Amniotic stem cell (primary cell): ENCODE measurements at places on chromosomes 2 and 18.
A peak's percentile ranks its signal among the peaks of the same experiment; 100 is the strongest.

DNA sequence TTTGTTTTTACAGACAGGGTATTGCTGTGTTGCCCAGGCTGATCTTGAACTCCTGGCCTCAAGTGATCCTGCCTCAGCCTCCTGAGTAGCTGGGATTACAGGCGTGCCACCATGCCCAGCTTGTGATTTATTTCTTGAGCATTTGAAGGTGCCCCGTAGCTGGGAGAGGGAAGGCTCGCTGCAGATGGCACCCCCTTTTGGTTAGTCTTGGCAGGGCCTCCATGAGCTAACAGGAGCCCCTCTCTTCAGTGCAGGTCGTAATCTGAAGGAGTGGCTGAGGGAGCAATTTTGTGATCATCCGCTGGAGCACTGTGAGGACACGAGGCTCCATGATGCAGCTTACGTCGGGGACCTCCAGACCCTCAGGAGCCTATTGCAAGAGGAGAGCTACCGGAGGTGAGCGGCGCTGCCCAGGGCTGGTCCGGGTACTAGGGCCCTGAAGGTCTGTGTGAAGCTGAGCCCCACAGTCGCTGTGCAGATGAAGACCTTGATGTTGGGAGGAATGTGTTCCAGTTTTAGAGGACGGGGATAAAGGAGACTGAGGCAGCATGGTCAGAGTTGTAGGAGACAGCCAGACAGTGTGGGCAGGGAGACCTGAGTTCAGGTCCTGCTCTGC lies 6.7 kb downstream of the ASB1 start:
- DNase-seq = no peak

DNA sequence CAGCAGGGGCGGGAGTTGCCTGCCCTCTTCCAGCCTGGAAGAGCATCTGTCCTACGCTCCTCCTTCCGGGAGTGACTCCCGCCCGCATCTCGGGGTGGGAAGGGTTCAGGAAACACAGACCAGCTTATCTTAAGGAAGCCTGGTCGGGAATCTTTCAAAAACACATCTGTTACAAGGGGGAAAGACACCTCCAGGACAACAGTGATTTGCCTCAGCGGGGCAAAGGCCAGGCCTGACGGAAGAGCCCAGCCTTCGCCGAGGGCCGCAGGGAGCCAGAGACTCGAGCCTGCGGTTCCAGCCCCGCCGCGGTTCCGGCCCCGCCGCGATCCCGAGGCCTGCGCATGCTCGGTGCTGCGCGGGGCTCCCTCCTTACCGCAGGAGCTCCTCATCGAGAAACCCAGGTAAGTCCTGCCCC lies 38.1 kb upstream of the TGIF1 start:
- no peak for DNase-seq

- DNase-seq = no peak
These were observed 200.9 kb downstream of the PIEZO2 start for GRCh38 chr18:10948421-10948820.

DNA sequence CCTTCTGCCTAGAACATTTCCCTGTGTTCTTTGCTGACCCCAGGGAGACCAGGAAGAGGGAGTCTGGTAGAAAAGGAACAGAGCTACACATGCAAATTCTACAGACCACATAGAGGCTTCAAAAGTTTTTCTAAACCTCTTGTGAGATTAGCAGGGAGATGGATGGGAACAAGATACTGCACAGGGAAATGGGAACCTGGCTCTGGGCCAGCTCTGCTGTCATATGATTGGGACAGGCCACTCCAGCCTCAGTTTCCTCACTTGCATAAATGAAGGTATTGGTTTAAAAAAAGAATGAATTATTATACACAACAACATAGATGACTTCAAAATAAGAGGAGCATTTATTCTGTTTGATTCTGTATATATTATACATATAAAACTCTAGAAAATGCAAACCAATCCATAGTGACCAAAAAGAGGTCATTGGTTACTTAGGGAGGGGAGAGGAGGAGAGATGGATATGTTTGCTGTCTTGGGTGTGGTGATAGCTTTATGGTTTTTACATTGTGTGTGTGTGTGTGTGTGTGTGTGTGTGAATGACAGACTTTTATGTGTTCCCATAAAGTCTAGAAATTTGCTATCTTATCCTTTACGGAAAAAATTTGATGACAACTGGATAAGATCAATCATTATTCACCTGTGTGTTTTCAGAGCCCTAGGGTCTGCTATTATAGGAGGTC lies 115.5 kb downstream of the MGAT5 start:
- no peak for DNase-seq

DNA sequence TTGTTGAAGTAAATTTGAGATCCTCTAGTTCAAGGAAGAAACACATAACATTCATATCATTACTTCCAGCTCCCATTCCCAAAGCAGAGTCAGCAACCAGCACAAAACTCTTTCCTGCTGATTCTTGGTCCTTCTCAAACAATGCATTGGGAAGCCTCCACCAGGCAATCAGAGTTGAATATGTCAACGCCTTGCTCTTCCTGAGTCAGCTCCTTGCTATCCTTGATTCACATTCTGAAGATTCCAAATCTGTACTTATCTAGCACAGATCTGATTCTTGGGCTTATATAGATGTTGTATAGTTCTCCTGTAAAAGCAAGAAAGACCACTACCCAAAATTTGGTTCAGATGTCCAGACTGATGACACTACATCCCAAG lies 29.6 kb downstream of the CFAP210 start:
- DNase-seq = no peak

DNA sequence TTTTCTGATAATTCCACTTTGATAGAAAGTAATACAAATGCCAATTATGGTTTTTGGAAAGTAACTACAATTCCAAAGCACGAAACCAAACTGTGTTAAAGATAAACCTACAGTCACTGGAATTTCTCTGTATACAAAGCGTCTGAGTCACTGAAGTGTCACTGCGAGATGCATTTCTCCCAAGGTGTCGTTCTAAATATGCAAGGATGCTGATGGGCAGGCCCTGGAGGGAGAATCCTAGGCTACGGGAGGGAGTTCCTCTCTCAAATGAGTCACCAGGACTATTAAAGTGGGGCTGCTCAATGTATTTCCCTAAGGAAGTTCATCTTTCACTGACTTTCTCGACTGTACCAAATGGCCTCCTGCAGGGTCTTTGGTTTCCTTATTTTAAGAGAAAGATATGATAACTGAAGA lies 163.8 kb upstream of the STK17B start:
- DNase-seq = peak; percentile 50

DNA sequence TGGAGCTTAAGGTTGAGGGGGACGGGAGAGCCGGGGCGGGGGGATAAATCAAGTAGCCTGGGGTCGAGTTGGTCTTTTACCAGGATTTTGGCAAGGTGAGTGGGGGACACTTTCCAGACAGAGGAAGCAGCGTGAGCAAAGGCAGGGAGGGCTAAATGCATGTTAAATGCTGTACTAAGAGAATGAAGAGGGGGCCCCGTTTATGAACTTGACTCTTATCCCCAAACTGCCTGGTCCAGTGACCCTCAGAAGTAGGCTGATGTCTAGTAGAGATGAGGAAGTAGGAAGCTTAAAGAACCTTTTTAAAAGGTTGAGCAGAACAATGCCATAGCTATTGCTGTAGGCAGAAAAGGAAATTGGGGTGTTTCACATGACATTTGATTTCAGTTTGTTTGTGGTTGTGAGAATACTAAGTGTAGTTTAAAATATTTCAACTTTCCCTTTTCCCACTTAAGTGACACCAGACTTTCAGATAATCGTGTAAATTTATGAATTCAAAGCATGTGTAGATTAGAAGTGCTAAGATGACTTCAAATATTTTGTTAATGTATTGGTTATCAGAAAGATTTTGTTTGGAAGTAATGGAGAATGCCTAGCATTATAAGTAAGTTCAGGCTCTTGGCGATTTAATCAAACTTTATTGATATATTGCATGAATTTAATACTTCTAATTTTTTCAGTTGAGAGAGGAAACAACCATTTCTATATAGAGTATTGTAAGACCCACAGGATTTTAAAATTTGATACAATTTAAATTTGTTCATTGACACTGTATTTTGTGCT lies 1.8 kb downstream of the REL start:
- DNase-seq = no peak

GRCh38 chr2:3253913-3254441 lies 123.6 kb downstream of the EIPR1 start:
- DNase-seq = no peak

GRCh38 chr2:31429759-31430438 lies 15.4 kb upstream of the XDH start:
- no peak for DNase-seq

DNA sequence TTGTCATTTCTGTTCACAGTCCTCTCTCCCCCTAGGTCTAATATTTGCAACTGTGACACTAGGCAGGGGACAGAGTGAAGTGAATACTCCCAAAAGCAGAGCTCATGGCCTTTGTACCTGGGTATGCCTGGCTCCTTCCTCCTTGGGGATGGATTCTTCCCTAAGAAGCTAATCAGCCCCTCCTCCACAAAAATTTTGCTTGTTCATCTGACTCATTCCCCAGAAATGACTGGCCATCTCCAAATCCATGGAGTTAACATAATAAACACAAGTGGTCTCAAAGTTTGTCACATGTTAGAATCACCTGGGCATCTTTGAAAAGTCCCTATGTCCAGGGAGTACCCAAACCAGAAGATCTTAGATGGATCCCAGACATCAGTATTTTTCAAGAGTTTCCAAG lies 65.3 kb downstream of the SUCLG1 start:
- DNase-seq = no peak

- no peak for DNase-seq
These were observed 243.8 kb downstream of the TSN start for GRCh38 chr2:121999264-121999663.

- DNase-seq = no peak
These were observed 1.2 kb downstream of the ZNF236 start for GRCh38 chr18:76823587-76824011.

DNA sequence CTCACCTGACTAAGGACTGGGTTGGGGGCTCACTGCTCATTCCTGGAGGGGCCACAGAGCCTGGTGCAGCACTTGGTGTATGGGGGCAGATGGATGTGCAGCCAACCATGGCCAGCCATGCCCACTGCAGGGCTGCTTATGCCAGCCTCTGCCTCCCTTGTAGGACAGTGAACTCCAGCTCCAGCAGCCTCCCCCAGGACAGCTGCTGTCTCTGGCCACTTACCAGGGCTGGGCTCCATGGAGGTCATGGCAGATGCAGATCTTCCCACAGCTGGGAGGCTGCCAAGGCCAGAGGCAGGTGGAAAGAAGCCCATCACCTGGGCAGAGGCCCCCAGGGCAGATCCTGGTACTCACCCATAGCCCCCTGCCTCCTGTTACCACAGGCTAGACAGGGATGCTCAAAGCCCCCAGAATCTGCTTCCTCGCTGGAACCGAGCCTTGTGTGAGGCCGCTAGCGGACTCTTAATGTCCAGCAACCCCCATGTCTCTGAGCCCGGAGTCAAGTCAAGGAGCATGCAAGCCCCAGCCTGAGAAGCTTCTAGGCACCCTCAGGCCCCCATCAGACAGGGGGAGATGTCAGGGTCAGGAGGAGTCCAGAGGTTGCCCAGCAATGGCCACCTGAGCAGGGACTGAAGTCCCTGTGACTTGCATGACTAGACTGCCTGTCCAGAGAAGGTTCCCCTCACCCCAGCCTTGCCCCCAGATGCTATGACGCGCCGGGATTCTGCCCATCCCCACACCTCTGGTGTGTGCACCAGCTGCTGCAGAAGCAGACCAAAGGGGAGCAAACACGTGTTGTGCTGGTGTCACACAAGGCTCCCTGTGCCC lies 123.6 kb downstream of the TWIST2 start:
- DNase-seq = no peak

- DNase-seq = no peak
These were observed 21.6 kb upstream of the GYPC start for GRCh38 chr2:126634273-126634861.

DNA sequence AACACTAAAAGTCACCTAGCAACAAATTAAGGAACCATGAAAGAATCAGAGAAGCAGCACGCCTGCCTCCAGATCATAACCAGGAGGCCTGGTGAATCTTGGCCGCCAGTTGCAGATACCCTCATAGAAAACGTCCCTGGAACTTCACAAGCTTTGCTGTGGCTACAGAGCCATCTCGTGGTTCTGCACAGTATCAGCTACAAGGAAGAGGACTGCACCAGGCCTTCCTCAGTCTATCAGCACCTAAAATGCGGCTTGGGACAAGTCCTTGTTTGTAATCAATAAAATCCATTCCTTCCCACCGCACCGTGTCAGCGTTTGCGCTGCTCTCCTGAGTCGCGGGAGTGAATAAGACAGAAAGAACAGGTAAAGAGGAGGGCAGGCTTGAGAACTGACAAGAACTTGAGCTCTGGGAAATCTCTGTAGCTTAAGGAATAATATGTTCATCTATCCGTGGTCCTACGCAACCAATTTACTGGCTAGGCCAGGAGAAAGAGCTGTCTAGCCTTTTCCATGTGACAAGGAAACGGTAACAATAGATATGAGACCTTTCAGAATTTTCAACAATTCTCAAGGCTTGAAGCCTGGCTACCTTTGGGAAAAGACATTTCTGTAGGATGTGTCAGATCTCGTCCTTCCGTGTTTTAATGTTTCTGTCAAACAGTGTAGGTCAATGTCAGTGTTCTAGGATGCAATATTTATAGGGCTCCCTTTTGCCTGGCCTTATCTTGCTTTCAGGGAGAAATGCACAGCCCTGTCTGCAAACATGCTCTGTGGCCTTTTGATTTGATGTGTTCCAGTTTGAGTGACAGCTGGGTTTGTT lies 128.5 kb upstream of the RAB12 start:
- peak; percentile 29 for DNase-seq

DNA sequence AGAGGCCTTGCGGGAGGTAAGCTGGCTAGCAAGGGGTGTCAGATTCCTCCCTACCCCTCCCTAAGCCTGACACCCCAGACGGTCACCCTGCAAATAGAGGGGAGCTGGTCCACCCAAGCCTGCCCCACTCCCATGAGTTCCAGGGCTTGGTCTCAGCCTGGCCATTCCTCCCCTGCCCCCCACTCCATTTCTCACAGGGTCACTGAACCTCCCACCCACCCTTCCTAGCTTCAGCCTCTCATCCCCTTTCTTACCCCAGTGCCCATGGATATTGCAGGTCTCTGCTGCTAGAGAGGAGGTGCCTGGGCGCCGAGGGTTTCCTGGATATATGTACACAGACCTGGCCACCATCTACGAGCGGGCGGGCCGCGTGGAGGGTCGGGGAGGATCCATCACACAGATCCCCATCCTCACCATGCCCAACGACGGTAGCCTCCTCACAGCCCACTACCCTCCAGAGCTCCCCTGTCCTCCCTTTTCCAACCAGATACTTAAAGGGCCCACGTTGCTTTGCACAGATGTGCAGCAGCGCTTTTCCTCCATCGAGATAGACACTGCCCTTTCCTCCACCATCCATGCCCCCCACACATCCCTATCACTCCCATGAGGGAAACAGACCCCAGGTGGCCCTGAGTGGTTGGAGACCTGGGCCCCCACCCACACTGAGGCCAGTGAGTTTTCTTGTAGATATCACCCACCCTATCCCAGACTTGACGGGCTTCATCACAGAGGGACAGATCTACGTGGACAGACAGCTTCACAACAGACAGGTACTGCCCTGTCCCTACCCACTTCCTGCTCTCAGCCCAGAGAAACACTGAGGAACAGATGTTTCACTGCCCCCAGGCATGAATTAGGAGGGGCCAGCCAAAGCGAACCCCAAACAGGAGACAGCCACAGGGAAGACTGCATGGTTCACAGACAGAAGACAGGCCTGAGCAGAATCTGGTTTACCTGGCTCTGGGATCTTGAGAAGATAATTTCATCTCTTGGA lies 15.2 kb upstream of the ANKRD53 start:
- DNase-seq = no peak

- DNase-seq = peak; percentile 51
These were observed 8.8 kb downstream of the RTP5 start for GRCh38 chr2:241877989-241878970.
